ENCODE measurements at places on chromosomes 1 and 21.

- no peak for DNase-seq
- H3K27me3 ChIP-seq, result peaks cover 6% of the 10 kb centered on the region
- H3K36me3 ChIP-seq, result no peaks in the 10 kb centered on the region
- no peak overlapping the region for H3K27ac ChIP-seq
- H3K4me3 ChIP-seq, result no peak overlapping the region
Observed at GRCh38 chr1:241485554-241485992, 34.0 kb downstream of the FH start.

DNA sequence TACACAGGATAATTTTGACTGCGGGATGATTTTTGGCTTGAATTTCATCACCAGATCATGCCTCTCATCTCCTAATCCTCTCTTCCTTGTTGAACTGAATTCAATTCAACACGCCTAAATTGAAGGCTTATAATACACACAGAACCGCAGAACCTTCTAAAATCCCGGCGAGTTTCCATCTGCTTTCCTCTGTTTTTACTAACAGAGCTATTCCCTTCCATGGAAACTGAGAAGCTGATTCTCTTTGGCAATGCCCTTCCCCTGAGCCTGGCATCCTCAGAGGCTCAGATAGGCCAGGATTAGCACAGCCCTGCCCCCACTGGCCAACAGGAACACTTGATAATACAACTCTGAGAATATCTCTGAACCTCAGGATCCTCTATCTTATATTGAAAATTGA, 130.2 kb downstream of the CAPN8 start:
- peaks cover 5% of the 10 kb centered on the region for H3K27me3 ChIP-seq
- H3K4me1 ChIP-seq, result no peaks in the 10 kb centered on the region
- no peak overlapping the region for H3K27ac ChIP-seq
- H3K36me3 ChIP-seq, result no peaks in the 10 kb centered on the region
- no peak for DNase-seq

GRCh38 chr1:1032424-1032823, 12.5 kb downstream of the AGRN start:
- H3K4me3 ChIP-seq, result peak overlapping the region; percentile 81
- peaks cover 14% of the 10 kb centered on the region for H3K4me1 ChIP-seq
- H3K27ac ChIP-seq, result no peak overlapping the region
- no peak for DNase-seq

GRCh38 chr1:158493054-158493453, 21.0 kb downstream of the OR10R2 start:
- H3K27me3 ChIP-seq, result peaks cover 13% of the 10 kb centered on the region
- H3K27ac ChIP-seq, result no peak overlapping the region
- H3K4me3 ChIP-seq, result no peak overlapping the region
- no peaks in the 10 kb centered on the region for H3K36me3 ChIP-seq
- no peaks in the 10 kb centered on the region for H3K4me1 ChIP-seq
- DNase-seq, result no peak

GRCh38 chr21:44572959-44573583, 458 bp upstream of the KRTAP10-4 start:
- H3K36me3 ChIP-seq, result peaks cover 9% of the 10 kb centered on the region
- H3K4me1 ChIP-seq, result no peaks in the 10 kb centered on the region
- H3K27me3 ChIP-seq, result peaks cover 10% of the 10 kb centered on the region
- no peak overlapping the region for H3K4me3 ChIP-seq
- H3K27ac ChIP-seq, result no peak overlapping the region
- no peak for DNase-seq

- H3K27me3 ChIP-seq, result peaks cover 19% of the 10 kb centered on the region
- no peak for DNase-seq
- H3K27ac ChIP-seq, result no peak overlapping the region
- H3K36me3 ChIP-seq, result no peaks in the 10 kb centered on the region
Observed at GRCh38 chr1:63968663-63969440, 195.0 kb downstream of the ROR1 start.

GRCh38 chr1:178921499-178921898, 50.6 kb upstream of the ANGPTL1 start:
- no peak overlapping the region for H3K4me3 ChIP-seq
- no peak for DNase-seq
- no peak overlapping the region for H3K27ac ChIP-seq
- H3K27me3 ChIP-seq, result no peaks in the 10 kb centered on the region
- H3K4me1 ChIP-seq, result no peaks in the 10 kb centered on the region

GRCh38 chr1:3472088-3472850, 17.8 kb downstream of the ARHGEF16 start:
- H3K36me3 ChIP-seq, result no peaks in the 10 kb centered on the region
- no peak for DNase-seq
- H3K4me1 ChIP-seq, result no peaks in the 10 kb centered on the region
- H3K27me3 ChIP-seq, result no peaks in the 10 kb centered on the region
- H3K4me3 ChIP-seq, result no peak overlapping the region

- no peak for DNase-seq
- H3K4me3 ChIP-seq, result no peak overlapping the region
- no peak overlapping the region for H3K27ac ChIP-seq
- peaks cover 12% of the 10 kb centered on the region for H3K27me3 ChIP-seq
Observed at GRCh38 chr1:224881762-224882211, 47.7 kb upstream of the DNAH14 start.

GRCh38 chr1:8378178-8378577, 60.3 kb downstream of the SLC45A1 start:
- H3K36me3 ChIP-seq, result peaks cover 3% of the 10 kb centered on the region
- no peaks in the 10 kb centered on the region for H3K27me3 ChIP-seq
- H3K4me3 ChIP-seq, result no peak overlapping the region
- H3K27ac ChIP-seq, result peak overlapping the region; percentile 2
- no peak for DNase-seq

GRCh38 chr1:24541711-24542346, 14.1 kb upstream of the NCMAP start:
- H3K36me3 ChIP-seq, result peaks cover 5% of the 10 kb centered on the region
- peak overlapping the region; percentile 92 for H3K4me3 ChIP-seq
- H3K27me3 ChIP-seq, result no peaks in the 10 kb centered on the region
- peak overlapping the region; percentile 86 for H3K27ac ChIP-seq
- no peak for DNase-seq

DNA sequence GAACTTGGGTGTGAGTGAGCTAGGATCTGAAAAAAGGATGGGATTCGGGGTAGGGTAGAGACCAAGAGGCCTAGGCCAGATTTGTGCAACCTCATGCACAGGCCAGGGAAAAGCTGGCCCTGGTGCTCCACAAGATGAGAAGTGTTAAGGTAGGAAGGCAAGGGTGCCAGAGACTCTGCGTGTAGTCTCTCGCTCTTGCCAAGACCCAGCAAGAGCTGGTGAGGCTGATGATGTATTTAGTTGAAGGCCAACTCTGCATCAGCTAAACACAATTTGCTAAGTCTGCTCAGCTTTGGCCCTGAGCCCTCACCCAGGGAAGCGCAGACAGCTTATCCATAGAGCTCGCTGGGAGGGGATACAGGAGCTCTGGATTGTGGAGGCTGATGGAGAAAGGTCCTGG, 26.6 kb upstream of the SOX13 start:
- no peaks in the 10 kb centered on the region for H3K36me3 ChIP-seq
- no peaks in the 10 kb centered on the region for H3K4me1 ChIP-seq
- H3K4me3 ChIP-seq, result no peak overlapping the region

DNA sequence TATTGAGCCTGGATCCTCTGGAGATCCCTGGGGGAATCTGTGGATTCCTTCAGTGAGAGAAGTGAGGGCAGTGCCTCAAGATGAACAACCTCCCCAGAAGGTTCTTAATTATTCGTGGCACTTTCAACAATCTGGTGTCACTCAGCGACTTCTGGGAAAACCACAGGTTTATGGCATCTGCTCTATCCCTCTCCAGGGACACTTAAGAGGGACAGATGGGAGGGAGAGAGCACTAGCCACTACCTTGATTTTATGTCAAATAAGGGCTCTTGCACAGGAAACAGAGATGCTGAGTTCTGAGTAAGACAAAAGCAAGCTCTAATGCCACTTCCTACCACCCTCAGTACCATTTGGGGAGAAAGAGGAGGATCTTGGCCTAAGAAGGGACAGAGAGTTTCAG, 21.2 kb upstream of the CHI3L1 start:
- no peak for DNase-seq
- no peaks in the 10 kb centered on the region for H3K4me1 ChIP-seq
- H3K4me3 ChIP-seq, result no peak overlapping the region
- H3K36me3 ChIP-seq, result no peaks in the 10 kb centered on the region
- peaks cover 17% of the 10 kb centered on the region for H3K27me3 ChIP-seq

- no peak overlapping the region for H3K4me3 ChIP-seq
- no peaks in the 10 kb centered on the region for H3K27me3 ChIP-seq
- DNase-seq, result no peak
- no peak overlapping the region for H3K27ac ChIP-seq
- no peaks in the 10 kb centered on the region for H3K36me3 ChIP-seq
Observed at GRCh38 chr1:197526736-197527371, 248.4 kb downstream of the DENND1B start.

DNA sequence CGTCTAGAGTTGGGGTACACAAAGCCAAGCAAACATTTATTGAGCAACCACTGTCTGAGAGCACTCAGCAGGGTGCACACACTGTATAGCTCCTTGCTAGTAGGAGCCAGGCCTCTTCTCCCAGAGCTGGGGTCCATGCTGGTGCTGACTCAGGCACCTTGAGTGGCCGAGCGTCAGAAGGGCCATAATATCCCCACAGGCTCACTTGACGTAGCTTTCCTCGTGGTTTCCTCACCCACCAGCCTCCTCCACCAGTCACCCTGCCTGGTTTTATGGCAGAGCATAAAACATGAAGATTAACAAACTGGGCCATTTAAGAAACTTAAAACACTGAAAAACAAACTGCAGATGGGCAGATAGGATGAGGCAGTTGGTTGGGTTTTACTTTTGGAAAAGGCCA, 361.5 kb downstream of the HHAT start:
- no peak for DNase-seq
- no peak overlapping the region for H3K4me3 ChIP-seq
- peaks cover 46% of the 10 kb centered on the region for H3K4me1 ChIP-seq
- peaks cover 4% of the 10 kb centered on the region for H3K27me3 ChIP-seq
- H3K27ac ChIP-seq, result no peak overlapping the region
- no peaks in the 10 kb centered on the region for H3K36me3 ChIP-seq

DNA sequence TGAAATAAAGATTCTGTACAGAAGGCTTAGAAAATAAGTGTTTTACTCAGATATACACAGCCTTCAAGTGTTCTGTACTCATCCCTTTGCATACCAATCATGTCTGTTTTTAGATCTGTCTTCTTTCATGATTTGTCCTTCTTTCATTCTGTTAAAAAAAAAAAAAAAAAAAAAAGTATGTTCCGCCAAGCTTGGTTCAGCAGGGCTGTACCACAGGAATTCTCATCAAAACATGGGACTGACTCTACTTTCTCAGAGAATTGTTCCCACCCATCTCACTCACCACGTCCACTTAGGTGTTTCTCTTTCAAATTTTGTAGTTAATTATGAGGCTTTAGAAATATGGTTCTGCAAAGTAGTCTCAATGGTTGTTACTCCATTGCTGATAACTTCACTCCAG, 119.0 kb downstream of the AK5 start:
- no peaks in the 10 kb centered on the region for H3K4me1 ChIP-seq
- H3K36me3 ChIP-seq, result no peaks in the 10 kb centered on the region
- H3K27me3 ChIP-seq, result no peaks in the 10 kb centered on the region
- no peak for DNase-seq
- no peak overlapping the region for H3K4me3 ChIP-seq

DNA sequence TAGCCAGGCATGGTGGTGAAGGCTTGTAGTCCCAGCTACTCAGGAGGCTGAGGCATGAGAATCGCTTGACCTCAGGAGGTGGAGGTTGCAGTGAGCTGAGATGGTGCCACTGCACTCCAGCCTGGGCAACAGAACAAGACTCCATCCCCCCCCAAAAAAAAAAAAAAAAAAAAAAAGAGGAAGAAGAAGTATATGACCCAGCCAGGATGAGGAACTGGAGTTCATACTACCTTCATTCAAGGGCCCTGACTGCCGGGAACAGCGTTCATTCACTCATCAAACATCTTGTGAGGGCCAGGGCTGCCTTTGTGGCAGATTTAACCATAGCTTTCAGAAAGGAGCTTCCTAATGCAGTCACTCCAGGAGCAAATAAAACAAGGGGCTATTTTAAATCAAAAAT, 127.6 kb downstream of the MRPS6 start:
- peak overlapping the region; percentile 91 for H3K4me3 ChIP-seq
- H3K36me3 ChIP-seq, result no peaks in the 10 kb centered on the region
- peaks cover 58% of the 10 kb centered on the region for H3K4me1 ChIP-seq
- no peaks in the 10 kb centered on the region for H3K27me3 ChIP-seq
- H3K27ac ChIP-seq, result no peak overlapping the region
- no peak for DNase-seq

DNA sequence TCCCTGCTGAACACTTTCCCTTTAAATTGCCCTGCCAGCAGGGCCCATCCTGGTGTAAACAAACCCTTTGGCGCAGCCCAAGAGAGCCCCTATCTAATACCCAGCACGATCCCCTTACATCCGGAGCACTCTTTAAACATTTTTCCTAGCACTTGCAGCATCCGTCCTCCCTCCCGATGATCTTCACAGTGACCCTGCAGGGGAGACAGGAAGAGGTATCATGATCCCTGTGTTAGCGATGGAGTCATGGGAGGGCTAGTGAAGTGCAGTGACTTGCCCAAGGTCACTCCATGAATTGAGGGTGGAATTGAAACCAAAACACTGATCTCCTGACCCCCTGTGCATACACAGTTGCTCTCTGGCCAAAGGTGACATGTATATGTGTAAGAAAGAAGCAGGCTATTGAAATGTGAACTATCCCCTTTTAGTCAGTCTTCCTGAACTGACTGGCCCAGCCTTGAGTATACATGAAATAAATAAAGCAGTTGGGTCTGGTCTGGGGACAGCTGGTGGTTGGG, 9.8 kb upstream of the KCNQ4 start:
- peaks cover 16% of the 10 kb centered on the region for H3K36me3 ChIP-seq
- H3K4me3 ChIP-seq, result no peak overlapping the region
- no peaks in the 10 kb centered on the region for H3K4me1 ChIP-seq

DNA sequence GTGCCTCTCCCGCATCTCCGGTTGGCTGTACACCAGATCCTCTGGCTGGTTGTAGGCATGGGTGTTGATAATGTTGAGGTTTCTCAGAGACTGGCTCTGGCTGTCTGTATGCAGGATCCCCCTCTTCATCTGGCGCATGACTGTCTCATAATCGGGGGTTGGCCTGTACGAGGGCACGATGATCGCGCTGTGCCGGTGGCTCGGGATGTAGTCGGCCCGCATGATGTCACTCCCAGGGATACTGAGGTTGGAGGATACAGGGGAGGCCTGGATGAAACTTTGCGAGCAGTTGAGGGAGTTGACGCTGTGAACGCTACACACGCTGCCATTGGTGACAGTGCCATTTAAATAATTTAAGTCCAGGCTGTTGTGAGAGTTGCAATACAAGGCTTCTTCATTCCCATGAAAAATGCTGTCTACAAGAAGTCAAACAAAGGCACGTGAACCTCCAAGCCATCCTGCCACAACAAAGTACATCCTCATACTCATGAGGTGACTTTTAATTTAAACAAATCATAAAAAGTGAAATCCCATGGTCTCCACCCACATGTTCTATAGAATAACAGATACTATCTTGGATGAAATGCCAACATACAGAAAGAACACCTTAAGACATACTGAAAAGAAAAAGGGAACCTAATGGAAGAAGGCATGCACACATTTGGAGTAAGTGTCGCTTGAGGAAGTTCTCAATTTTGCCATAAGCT, 103.6 kb downstream of the SMYD2 start:
- no peaks in the 10 kb centered on the region for H3K27me3 ChIP-seq
- H3K27ac ChIP-seq, result no peak overlapping the region
- no peaks in the 10 kb centered on the region for H3K36me3 ChIP-seq
- H3K4me3 ChIP-seq, result no peak overlapping the region

GRCh38 chr1:157639800-157640199, 41.9 kb upstream of the FCRL4 start:
- H3K27me3 ChIP-seq, result peaks cover 5% of the 10 kb centered on the region
- no peaks in the 10 kb centered on the region for H3K36me3 ChIP-seq
- no peak overlapping the region for H3K27ac ChIP-seq
